ENCODE measurements at places on chromosomes 1 and 21.
A peak's percentile ranks its signal among the peaks of the same experiment; 100 is the strongest.

- DNase-seq, result no peak
Observed at GRCh38 chr1:116808848-116809508, 54.7 kb downstream of the CD2 start.

DNA sequence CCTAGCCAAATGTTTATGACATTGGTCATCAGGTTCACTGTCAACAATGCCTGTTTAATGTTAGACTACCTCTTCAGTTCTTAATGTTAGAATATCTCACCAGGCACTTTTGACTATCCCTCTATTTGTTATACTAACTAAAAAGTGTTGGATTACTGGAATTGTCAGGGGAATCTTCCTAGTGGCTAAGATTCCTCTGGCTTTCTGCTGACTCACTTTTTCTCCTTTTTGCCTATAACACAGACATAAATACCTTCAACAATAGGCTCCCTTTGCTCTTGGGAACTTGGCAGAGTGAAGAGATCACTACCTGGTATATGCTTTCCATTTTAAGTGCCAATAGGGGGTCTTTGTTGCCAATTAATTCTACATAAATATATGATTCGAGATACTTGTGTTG is 68.5 kb downstream of the TMEM200B start:
- no peak for DNase-seq

DNA sequence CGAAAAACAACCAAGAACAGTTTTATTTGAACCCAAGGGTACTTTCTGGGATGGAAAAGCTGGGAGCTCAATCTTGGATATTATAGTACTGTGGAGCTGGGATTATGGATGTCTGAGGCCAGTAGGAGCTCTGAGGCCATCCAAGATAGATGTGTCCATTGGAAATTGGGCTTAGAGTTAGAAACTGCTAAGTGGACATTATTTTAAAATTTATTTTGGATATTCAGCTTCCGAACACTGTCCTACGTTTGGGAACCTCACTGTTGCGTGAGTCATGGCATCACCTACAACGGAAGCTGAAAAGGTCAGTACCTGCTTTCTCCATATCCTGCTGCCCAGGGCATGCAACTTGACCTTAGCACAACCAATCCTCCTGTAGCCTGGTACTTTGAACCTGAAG is 61.0 kb downstream of the RYR2 start:
- no peak for DNase-seq

GRCh38 chr21:41917531-41917930 is 36.3 kb downstream of the C2CD2 start:
- peak; percentile 16 for DNase-seq

DNA sequence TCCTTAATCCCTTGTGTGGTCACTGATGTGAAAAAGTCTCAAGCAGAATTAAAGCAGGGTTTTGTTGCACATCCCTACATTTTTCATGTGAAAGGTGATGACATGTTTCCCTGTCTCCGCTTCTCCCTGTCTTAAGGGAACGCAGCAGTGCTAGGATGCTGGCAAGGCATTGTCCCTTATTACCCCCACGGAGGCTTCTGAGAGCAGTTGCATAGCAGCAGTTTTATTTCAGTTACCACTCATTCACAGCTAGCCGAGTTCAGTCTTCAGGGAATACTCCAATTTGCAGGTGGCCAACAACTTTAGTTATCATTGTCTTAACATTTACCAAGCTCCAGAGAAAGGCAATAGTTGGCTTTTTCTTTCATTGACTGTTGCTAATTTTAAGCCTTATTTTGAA is 89.1 kb downstream of the CLEC20A start:
- no peak for DNase-seq

- no peak for DNase-seq
Observed at GRCh38 chr1:162169031-162169790, 99.7 kb downstream of the NOS1AP start.

- no peak for DNase-seq
Observed at GRCh38 chr1:218369688-218370511, 24.8 kb downstream of the TGFB2 start.

DNA sequence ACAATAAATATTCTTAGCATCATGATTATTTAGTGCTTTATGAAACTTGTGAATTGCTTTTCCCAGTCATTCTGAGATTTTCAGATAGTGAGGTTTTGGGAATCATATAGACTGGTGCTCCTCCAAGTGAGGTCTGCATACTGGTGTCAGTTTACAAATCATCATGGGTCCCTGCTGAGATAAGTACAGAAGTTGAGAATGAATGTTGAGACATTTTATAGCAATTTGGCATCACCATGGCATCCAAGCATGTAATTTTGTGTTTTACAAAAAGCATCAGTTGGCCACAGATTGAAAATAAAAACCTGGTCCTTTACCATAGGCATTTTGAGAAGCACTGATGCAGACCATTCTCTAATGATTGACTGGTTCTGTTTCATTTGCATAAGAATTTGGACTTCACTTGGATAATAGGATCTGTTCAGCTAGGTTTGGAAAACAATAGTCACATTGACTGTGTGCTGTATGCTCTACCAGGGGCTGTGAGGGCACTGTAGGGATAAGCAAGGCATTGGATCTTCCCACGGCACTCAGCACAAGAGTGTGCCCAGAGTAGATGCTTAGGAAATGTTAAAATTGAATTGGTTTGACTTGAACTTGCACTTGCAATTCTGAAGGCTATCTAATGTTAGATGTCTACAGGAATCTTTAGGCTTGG is 79.0 kb upstream of the JUN start:
- DNase-seq, result no peak

DNA sequence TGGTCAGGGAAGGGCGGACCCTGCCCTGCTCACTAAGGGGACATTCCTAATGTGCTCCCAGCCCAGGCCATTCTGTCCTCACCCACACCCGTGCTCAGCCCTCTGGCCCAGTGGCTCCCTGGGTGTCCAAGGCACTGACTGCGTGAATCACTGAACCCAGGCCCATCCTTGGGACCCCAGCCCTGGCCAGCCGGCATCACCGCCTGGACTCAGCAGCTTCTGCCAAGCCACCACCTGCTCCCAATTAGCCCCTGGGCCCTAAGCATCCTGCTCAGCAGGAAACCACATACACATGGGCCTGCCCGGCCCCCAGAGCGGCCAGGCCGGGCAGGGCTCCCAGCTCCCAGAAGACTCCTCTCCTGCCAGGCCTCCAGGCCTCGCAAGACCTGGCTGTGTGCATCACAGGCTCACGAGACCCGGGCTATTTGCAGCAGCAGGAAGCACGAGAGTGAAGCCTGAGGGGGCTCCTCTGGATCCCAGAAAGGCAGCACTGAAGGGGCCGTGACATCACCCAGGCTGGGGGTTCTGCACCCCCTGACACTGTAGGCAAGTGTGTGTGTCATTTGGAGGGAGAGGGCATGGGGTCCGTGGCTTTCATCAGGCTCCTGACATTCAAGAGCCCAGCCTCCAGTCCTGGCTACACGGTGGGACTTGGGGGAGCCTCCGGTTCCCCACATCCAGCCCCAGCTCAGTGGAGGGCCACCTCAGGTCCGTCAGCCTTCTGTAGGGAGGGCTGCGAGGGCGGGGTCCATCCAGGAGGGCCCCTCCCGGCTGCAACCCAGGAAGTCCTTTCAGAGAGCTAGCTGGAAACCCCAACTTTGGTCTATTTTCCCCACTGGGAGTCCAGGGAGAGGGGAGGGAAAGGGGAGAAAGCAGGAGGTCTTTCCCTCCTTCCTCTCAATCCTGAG is 1.6 kb downstream of the MFAP2 start:
- DNase-seq, result peak; percentile 84

GRCh38 chr1:3056641-3057040 is 12.4 kb upstream of the PRDM16 start:
- DNase-seq, result no peak

DNA sequence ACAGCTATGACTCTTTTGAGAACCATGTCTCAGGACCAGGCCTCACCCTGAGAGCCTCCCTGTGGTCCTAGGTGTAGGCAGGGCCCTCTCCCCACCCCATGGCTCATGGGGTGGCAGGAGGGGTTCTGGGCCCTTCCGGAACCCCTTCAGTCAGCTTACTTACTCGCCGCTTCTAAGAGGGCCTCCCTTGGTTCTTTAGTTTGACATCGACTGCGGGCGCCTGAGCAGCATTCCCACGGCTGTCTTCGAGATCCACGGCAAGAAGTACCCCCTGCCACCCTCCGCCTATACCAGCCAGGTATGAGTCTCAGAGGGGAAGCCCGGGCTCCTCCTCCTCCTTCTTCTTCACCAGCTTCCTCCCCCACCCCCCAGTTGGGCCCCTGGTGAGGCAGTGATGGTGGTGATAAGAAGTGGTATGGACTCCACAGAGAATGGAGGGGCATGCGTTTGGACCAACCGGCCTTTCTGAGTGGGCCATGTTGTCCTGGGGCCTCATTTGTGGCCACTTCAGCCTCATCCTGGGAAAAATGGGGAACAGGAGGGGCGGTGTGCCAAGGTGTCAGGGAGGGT is 28.9 kb downstream of the KCNA10 start:
- no peak for DNase-seq

DNA sequence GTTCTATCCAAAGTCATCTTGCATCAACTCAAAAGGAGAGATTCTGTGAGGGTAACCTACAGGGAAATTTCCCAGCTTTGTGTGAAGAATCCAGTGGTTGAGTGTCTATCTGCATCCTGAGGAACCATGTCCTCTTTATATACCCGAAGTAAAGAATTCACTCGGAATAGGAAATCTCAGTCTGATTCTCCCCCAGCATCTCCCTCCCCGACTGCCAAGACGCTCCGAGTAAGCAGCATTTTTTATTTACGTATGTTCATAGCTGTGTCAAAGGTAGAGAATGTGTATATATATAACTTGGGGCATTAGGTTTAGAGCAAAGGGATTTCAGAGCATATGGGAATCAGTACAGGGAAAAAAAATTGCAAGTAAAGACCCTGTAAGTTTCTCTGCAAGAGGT is 170.2 kb downstream of the SYT2 start:
- no peak for DNase-seq

DNA sequence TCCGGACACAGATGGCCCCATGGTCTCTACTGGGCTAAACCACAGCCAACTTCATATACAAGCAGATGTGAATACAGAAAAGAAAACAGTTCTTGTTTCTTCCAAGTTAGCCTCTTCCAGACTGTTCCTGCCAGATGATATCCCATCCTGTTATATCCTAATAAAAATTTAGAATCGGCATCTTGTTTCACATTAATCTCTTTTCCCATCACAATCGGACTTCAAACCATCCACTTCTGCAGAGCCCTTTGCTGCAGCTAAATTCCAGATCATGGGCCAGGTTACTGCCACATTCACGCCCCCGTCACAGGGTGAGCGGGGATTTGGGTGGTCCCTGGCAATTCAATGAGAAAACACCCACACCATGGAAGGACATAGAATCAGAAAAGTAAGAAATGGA is 57.2 kb downstream of the NPHP4 start:
- DNase-seq, result peak; percentile 18

DNA sequence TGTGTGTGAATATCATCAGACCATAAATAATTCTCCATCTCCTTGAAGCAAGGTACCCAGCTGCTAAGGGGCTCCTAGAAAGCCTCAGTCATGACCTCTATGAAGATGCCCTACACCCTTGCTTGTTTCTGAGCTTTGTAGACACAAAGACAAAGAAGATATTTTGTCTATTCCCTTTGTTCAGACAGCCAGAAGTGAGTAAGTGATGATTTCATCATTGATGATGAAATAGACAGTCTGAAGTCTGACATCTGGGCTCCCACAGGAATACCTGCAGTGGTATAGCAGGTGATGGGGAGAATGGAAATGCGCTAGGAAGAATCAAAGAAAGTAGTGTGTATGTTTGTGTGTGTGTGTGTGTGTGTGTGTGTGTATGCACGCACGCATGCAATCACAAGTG is 82.2 kb upstream of the DPT start:
- no peak for DNase-seq

GRCh38 chr1:152386940-152387339 is 27.1 kb downstream of the CRNN start:
- DNase-seq, result no peak

GRCh38 chr1:210949039-210949438 is 184.9 kb downstream of the KCNH1 start:
- no peak for DNase-seq

DNA sequence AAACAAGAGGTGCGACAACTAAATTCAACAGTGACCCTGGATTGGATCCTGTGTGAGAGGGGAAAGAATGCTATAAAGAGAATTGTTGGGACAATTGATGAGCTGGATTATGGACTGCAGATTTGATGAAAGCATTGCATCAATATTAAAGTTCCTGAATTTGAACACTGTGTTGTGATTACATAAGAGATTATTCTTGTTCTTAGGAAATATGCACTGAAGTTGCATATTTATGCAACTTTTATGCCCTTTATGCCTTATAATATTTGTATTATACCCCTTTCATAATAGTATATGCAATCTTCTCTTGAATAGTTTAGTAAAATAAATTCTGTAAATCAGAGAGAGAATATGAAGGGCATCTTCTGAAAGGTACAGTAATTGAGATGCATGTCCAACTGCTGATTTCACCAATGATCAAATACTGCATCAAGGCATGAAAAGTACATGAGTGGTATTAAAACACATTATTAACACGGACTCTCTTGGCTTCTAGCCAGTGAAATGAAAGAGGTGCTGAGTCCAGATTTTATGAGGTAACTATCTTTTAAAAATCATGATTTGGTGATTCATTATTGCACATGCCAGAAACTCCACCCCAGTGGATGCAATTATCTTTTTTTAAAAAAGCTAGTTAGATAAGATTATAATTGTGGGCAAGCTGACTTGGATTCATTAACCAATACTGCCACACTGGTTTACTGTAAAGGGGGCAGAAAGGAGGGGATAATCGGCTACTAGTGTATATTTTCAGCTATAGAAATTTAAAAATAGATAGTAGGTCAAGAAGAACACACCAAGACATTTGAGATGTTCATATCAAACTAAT is 19.9 kb upstream of the LPAR3 start:
- no peak for DNase-seq

DNA sequence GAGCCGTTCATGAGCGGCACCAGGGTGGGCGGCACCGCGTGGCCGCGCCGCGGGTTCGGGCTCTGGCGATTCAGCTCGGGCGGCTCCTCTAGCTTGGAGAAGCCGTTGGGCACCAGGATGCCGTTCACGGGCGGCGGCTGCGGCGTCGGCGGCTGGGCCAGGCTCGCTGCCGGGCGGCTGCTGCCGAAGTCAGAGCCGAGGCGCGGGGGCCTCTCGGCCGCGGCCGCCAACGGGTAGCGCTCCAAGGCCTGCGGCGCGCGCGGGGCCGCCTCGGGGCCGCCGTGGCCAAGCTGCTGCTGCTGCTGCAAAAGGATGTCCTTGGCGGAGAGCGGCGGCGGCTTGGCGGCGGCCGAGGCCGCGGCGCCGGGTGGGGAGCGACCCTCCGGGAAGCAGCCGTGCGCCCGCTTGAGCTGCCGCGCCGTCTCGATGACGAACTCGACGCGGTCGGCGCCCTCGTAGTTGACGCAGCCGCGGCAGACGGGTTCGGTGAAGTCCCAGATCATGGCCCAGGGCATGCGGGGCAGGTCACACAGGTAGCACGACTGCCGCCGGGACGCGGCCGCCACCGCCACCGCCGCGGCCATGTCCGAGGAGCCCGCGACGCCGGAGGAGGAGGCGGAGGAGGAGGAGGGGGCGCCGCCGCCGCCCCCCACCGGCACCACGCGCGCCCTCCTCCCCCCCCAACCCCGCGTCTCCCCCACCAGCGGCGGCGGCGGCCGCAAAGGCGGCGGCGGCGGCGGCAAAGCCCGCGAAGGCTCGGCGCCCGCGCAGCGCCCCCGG is 877 bp downstream of the IRF2BP2 start:
- DNase-seq, result no peak

- DNase-seq, result no peak
Observed at GRCh38 chr1:110785055-110785454, 87.9 kb upstream of the CD53 start.

GRCh38 chr1:6464514-6464836 is 1.5 kb downstream of the TNFRSF25 start:
- no peak for DNase-seq

- no peak for DNase-seq
Observed at GRCh38 chr1:11622398-11622797, 31.8 kb downstream of the FBXO2 start.

Data from suprapubic skin (tissue), 4 donors.